ENCODE measurements at places on chromosomes 1 and 21. TPM values are rescaled to one million over a fixed set of nuclear protein-coding genes. Genes with fewer than 3 reads are reported as not detected.

DNA sequence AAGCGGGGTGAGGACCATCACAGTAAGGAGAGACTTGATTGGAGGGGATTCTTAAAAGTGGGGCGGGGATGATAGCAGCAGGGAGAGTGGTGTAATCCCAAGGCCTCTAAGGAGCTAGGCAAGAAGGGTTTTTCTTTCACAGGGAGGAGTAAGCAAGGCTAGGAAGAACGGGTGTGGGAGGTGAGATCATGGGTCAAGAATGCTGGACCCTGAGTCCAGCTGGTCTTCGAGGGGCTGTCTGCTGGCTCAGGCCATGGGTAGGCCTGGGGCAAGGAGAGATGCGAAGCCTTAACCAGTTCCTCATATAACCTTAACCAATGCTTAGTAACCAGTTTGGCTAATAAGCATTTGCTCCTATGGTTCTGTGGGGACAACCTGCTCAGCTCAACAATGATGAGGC, 599.1 kb downstream of the NPHP4 start:
- no peak for DNase-seq
- H3K36me3 ChIP-seq: peaks cover 2% of the 10 kb centered on the region
- no peak overlapping the region for H3K4me3 ChIP-seq
- H3K4me1 ChIP-seq: peaks cover 26% of the 10 kb centered on the region
- H3K27me3 ChIP-seq: peaks cover 28% of the 10 kb centered on the region

GRCh38 chr1:6426277-6426971, 1.8 kb downstream of the ESPN start:
- DNase-seq: no peak
- peaks cover 2% of the 10 kb centered on the region for H3K4me1 ChIP-seq
- H3K4me3 ChIP-seq: no peak overlapping the region
- H3K27ac ChIP-seq: no peak overlapping the region
- peaks cover 49% of the 10 kb centered on the region for H3K27me3 ChIP-seq

DNA sequence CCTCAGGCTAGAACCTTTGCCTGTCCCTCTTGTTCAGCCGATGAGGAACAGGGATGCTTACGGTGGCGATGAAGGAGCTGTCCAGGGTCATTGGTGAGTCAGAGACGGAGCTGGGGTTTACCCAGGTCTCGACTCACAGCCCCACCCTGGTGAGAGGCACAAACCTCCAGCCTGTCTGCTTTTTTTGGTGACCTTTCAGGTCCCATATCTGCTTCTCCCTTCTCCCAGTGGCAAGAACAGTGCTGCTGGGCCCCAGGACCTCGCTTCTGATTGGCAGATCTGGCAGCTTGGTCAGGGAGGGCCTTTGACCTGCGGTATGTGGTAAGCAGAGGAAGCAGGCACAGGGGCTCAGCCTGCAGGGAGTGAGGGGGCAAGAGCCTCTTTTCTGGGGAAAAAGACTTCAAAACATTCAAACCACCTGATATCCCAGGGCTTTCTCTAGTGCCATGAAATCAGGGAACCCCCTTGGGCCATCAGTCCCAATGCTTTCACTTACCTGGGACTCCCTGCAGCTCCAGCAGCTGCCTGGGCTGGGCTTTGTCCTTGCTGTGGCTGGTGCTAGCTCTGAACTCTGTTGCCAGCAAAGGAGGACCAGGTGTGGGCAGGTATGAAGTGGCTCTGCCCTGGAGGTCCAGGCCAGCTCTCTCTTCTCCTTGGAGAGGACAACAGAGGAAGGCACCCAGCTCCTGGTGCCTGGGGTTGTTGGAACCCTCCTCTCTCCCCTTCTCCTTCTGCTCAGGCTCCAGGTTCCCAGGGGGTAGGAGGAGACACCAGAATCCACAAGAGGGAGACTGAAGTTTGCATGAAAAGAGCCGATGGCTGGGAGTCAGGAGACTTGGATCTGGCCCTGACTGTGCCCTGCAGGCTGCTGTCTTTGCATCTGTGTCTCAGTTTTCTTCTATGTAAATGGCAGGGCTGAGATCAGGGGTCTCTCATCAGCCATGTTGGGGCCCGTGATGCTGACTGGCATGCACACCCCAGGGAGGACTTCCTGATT, 41.4 kb downstream of the TRIM62 start:
- no peak for DNase-seq
- peaks cover 14% of the 10 kb centered on the region for H3K4me1 ChIP-seq
- H3K27me3 ChIP-seq: no peaks in the 10 kb centered on the region

- H3K27me3 ChIP-seq: no peaks in the 10 kb centered on the region
- H3K36me3 ChIP-seq: no peaks in the 10 kb centered on the region
- no peak for DNase-seq
- no peak overlapping the region for H3K4me3 ChIP-seq
- no peaks in the 10 kb centered on the region for H3K4me1 ChIP-seq
- no peak overlapping the region for H3K27ac ChIP-seq
Observed at GRCh38 chr1:118338936-118339335, 153.9 kb upstream of the SPAG17 start.

DNA sequence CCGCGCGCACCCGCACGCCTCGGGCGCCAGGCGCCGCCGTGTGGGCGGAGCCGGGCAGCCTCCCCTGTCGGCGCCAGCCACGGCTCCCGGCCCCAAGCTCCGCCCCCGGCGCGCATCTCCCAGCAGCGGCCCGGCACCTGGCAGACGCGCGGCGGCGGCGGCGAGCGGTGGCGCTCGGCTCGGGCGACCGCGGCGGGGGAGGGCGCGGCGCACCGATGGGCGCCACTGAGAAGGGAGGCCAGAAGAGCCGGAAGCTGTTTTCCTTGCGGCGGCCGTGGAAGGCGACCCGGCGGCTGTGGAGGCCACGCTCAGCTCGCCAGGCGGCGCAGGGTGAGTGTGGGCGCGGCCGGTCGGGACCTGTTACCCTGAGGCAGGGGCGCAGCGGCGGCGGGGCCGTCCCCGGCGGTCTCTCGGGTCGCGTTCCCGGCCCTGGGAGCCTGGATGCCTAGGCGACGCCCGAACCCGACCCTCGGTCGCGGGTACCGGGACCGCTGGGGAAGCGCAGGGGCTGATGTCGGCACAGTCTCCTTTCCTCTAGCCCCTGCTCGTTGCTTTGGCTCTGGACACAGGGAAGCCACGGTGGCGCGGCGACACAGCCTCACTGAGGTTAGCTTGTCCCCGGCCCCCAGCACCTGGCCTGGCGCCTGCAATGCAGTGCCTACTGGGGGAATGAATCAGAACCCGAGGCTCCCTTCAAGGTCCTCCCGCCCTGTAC, 54.9 kb upstream of the DNAJC6 start:
- H3K27ac ChIP-seq: no peak overlapping the region
- H3K27me3 ChIP-seq: peaks cover 23% of the 10 kb centered on the region
- H3K4me3 ChIP-seq: peak overlapping the region; percentile 89

GRCh38 chr1:156525071-156525501, 24.5 kb upstream of the MEF2D start:
- H3K4me1 ChIP-seq: peaks cover 44% of the 10 kb centered on the region
- peaks cover 30% of the 10 kb centered on the region for H3K36me3 ChIP-seq
- DNase-seq: no peak
- no peaks in the 10 kb centered on the region for H3K27me3 ChIP-seq
- peak overlapping the region; percentile 97 for H3K27ac ChIP-seq
- peak overlapping the region; percentile 83 for H3K4me3 ChIP-seq

DNA sequence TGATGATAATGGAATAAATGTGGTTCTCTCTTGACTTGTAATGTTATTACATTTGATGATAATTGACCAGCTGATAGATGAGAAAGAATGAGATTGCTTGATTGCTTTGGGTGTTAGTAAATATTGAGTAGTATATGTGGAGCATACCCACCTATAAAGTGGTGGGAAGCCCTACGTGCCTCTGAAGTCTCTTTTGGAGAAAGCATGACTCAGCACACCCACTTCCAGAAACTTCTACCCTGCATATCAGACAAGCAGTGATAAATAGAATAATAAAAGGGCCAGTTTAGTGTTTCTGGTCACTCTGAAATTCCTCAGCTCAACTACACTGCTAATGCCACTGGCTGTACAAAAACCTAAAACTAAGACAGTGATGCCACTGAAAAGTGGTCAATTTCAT, 288.8 kb downstream of the ZNF648 start:
- H3K4me1 ChIP-seq: no peaks in the 10 kb centered on the region
- no peaks in the 10 kb centered on the region for H3K36me3 ChIP-seq
- H3K4me3 ChIP-seq: no peak overlapping the region
- DNase-seq: no peak
- H3K27ac ChIP-seq: no peak overlapping the region

- no peak for DNase-seq
- no peaks in the 10 kb centered on the region for H3K4me1 ChIP-seq
- H3K4me3 ChIP-seq: no peak overlapping the region
- peaks cover 5% of the 10 kb centered on the region for H3K27me3 ChIP-seq
Observed at GRCh38 chr1:10813799-10814198, 17.4 kb upstream of the CASZ1 start.

- H3K36me3 ChIP-seq: no peaks in the 10 kb centered on the region
- H3K27me3 ChIP-seq: peaks cover 6% of the 10 kb centered on the region
- H3K27ac ChIP-seq: no peak overlapping the region
- no peaks in the 10 kb centered on the region for H3K4me1 ChIP-seq
- H3K4me3 ChIP-seq: no peak overlapping the region
- no peak for DNase-seq
Observed at GRCh38 chr1:192795916-192796618, 12.8 kb upstream of the RGS2 start.

DNA sequence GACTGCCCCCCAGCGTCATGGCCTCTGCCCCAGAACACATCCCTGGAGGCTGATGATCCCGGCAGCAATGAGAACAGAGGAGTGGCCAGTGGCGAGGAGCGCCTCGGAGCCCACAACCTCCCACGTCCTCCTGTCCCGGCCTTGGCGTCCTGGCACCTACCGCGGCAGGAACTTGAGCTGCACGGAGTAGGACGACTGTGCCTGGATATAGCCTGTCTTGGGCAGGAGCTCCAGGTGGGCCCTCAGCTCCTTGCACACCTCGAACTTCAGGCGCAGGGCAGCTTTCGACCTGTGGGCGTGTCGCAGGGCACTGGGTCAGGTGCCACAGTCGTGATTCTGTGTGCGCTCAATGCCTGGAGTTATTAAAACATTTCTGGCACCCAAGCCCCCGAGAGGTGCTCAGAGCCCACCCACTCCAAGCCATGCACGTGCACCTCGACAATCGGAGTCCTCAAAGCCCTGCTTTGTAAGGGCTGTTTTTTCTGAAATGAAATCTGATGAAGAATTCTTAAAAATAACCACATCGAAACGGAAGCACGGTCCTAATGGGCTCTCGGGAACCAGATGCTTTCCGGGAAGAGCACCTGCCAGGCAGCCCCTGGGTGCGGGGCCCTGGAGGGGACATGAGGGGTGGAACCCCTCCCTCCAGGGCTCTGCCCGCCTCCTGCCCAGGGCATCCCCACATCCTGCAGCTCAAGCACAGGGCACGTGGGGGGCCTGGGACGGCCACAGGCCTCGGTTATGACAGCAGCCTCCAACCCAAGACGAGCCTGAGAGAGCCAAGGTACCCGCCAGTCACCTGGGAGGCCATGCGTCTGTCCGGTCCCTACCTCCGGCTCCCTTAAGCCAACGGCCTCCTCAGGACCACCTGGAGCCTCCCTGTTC, 23.0 kb upstream of the TMEM52 start:
- no peaks in the 10 kb centered on the region for H3K27me3 ChIP-seq
- H3K27ac ChIP-seq: no peak overlapping the region
- no peak overlapping the region for H3K4me3 ChIP-seq

DNA sequence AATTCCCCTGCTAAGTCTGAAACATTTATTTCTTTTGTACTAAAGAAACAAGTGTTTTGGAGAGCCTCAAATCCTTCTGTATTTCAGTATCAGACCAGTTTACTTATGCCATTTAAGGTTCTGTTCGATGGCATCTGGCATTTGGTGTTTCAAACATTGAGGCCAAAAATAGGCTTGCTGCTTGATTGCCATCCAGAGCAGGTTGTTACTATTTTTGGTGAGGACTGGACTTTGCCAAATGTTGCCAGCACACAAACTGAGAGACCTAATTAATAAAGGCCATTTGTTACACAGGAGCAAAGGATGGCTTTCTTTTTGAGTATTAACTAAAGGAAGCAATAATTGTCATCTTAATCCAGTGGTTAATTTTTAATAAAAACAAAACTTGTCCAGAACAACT, 26.2 kb downstream of the VPS45 start:
- peaks cover 35% of the 10 kb centered on the region for H3K4me1 ChIP-seq
- no peak overlapping the region for H3K27ac ChIP-seq
- no peak for DNase-seq

DNA sequence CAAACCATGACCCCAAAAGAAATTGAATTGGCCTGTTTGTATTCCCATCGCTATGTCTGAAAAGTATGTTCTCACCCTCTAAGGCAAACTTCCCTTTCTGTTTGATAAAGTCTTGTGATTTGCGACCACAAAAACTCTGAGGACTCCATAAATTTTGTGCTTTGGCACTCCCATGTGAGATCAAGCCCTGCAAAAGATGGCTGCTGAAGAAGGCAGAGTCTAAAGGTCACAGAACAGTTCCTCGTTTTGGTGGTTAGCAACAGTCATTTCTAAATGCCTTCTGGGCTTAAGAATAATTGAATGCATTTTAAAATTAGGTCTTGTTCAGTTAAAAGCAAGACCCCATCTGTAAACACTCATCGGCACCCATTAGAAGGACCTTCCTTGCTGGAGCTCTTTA, 441.6 kb downstream of the OMA1 start:
- no peaks in the 10 kb centered on the region for H3K27me3 ChIP-seq
- no peak for DNase-seq
- no peak overlapping the region for H3K27ac ChIP-seq
- no peaks in the 10 kb centered on the region for H3K36me3 ChIP-seq

- peak overlapping the region; percentile 68 for H3K4me3 ChIP-seq
- H3K4me1 ChIP-seq: peaks cover 30% of the 10 kb centered on the region
- peak overlapping the region; percentile 90 for H3K27ac ChIP-seq
- H3K36me3 ChIP-seq: peaks cover 26% of the 10 kb centered on the region
- no peak for DNase-seq
Observed at GRCh38 chr1:193411714-193412113, 225.3 kb upstream of the B3GALT2 start.

- no peak for DNase-seq
- no peak overlapping the region for H3K27ac ChIP-seq
- H3K4me3 ChIP-seq: no peak overlapping the region
- H3K4me1 ChIP-seq: peaks cover 18% of the 10 kb centered on the region
- H3K36me3 ChIP-seq: peaks cover 49% of the 10 kb centered on the region
- H3K27me3 ChIP-seq: no peaks in the 10 kb centered on the region
Observed at GRCh38 chr1:198880818-198881597, 242.2 kb downstream of the PTPRC start.

GRCh38 chr1:72650843-72651435, 368.6 kb upstream of the NEGR1 start:
- H3K36me3 ChIP-seq: no peaks in the 10 kb centered on the region
- H3K27ac ChIP-seq: no peak overlapping the region
- H3K27me3 ChIP-seq: no peaks in the 10 kb centered on the region

DNA sequence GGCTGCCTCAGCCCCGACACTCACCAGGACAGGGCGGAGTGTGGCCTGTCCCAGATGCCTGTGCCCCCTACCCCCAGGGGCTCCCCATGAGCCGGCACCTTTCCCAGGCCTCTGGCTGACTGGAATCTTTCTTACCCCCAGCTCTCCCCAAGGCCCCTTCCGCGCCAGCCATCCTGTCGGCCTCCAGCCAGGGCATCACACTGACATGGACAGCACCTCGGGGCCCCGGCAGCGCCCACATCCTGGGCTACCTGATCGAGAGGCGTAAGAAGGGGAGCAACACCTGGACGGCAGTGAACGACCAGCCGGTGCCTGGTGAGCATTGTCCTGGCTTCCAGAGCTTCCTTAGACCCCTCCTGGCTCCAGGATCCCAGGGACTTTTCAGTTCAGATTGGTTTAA, 26.5 kb downstream of the IGFN1 start:
- no peak for DNase-seq
- no peaks in the 10 kb centered on the region for H3K36me3 ChIP-seq
- no peak overlapping the region for H3K4me3 ChIP-seq
- no peaks in the 10 kb centered on the region for H3K27me3 ChIP-seq
- no peak overlapping the region for H3K27ac ChIP-seq
- H3K4me1 ChIP-seq: no peaks in the 10 kb centered on the region

MX2 gene
- 103 TPM for total RNA-seq

KIAA1614 gene
- 0.19 TPM for total RNA-seq

ST6GALNAC3 gene
- 0.55 TPM for total RNA-seq

TMEM52 gene
- not detected for total RNA-seq

ADGRL4 gene
- total RNA-seq: not detected

NTRK1 gene
- total RNA-seq: 13.7 TPM

AADACL3 gene
- total RNA-seq: not detected
